ENCODE measurements at places on chromosomes 3 and 15. TPM values are rescaled to one million over a fixed set of nuclear protein-coding genes. Genes with fewer than 3 reads are reported as not detected.

- DNase-seq, result no peak
These were observed 10.7 kb downstream of the CEP63 start for GRCh38 chr3:134496471-134497071.

GRCh38 chr3:56825567-56826438, 24.1 kb upstream of the ARHGEF3 start:
- no peak for DNase-seq

ANKRD34C gene
- total RNA-seq, result not detected

DNA sequence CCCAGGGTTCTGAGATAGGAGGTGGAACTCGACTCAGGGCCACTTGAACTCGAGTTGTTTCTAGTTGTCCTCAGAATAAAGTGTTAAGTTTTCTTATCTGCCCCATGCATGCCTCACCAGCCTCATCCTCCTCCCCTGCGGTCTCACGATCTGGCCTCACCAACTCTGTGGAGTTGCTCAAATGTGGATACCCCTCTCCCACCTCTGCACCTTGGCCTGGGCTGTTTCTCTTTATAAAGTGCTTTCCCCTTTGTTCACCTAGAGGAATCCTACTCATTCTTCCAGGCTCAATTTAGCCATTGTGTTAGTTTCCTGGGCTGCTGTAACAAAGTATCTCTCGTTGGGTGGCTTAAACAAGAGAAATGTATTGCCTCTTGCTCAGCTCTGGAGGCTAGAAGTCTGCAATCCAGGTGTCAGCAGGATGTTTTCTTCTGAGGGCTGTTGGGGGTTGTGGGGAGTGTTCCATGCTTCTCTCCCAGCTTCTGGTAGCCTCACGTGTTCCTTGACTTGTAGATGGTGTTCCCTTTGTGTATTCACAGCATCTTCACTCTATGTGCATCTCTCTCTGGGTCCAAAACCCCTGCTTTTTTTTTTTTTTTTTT, 100.7 kb downstream of the MEX3B start:
- DNase-seq, result no peak

- no peak for DNase-seq
These were observed 20.9 kb downstream of the CEP70 start for GRCh38 chr3:138573138-138573537.

- DNase-seq, result no peak
These were observed 118.2 kb downstream of the ECT2 start for GRCh38 chr3:172868582-172869200.

DNA sequence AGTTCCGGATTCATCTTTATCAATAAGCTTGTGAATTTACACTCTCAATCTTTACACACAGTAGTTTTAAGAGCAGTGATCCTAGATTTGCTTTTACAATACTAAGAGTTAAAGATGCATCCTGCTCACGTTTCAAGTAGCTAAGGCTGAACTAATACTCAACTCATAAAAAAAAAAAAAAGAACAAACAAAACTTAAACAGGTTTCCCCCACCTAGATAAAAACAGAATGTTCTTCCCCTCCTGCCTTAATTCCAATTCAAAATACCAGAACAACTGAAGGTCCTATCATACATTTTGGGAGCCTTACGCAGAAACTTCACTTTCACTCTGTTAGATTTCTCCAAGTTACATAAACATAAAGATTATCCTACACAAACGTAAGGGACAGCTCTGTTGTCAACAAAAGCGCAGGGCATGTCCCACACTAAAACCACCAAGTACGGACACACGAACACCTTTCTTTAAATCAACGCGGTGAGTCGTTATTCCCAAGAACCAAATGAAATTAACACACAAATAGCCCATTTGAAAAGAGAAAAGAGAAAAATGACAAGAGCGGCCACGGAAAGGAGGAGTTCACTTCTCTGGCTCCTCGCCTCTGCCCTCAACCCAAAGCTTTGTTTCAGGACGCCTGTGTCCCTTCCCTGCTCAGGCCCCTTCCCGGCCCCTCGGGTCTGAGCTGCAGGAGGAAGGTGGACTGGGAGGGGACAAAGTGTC, 941 bp downstream of the CBLB start:
- DNase-seq, result no peak

DNA sequence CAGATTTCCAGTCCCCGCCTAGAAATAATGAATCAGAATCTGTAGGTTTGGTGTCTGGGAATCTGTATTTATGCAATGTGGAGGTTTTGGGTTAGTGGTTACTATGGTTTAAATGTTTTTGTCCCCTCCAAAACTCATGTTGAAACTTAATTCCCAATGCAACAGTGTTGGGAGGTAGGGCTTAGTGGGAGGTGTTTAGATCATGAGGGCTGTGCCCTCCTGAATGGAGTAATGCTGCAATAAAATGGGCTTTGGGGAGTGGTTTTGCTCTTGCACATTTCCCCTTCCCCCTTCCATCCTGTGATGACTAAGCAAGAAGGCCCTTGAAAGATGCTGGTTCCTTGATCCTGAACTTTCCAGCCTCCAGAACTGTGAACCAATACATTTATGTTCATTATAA, 9.2 kb upstream of the RFC4 start:
- DNase-seq, result no peak

DNA sequence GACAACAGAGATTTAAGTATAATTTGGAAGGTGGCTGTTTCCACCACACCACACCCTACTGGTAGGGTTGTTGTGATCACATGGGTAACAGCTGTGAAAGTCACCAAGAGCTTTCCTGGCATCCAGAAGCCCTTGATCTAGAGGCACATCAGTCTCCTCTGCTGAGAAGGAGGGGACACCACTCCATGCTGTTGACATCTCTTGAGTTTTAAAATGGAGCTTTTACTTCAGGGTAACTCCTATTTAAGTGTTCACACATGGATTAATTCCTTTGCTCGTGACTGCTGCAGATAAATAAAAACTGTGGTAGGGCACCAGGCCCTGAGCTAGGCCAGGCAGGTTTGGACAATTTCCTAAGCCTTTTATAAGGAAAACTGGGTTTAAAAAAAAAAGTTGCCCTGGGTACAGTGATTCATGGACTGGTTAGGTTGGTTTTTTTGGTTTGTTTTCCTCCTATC, 7.5 kb downstream of the EXOSC7 start:
- DNase-seq, result no peak

DPPA4 gene
- 1.3 TPM for total RNA-seq

GRCh38 chr3:168959731-168960130, 703.8 kb downstream of the MECOM start:
- no peak for DNase-seq

- DNase-seq, result no peak
These were observed 52.2 kb upstream of the ACP3 start for GRCh38 chr3:132265028-132265427.

GRCh38 chr3:177811835-177812234, 614.6 kb upstream of the TBL1XR1 start:
- no peak for DNase-seq

DNA sequence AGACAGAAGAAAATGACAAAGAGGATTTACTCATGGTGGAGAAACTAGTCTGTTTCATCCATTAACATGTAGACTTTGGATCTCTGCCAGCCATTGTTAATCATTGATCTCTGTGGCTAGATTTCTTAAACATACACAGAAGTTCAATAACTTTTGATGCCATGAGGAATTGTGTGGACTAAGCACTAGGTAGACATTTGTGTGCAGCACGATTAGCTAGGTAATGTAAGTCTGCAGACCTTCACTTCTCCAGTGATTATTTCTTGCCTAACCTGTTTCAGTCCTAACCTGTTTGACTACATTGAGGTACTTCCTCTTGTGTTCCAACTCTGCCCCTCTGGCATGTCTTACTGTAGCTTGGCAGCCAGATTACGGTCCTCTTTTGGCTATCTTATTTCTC, 928.5 kb upstream of the ROBO1 start:
- DNase-seq, result no peak

GRCh38 chr15:61084944-61085367, 144.1 kb downstream of the RORA start:
- DNase-seq, result no peak

DNA sequence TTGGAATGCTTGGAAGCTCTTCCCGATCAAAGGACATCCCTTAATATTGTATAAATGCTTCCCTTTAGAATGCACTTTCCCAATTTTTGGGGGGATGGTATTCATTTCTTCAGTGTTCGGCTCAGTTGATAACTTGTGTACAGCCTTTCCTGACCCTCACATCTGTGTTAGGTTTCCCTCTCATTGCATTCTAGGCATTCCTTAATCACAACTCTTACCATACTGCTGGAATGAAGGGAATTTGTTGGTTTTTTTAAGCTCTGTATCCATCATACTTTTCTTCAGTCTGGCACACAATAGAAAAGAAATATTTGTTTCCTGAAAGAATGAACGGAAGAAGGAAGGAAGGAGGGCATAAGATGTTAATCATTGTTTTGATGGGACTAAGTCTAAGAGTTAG, 119.5 kb downstream of the CHST2 start:
- no peak for DNase-seq

LINGO1 gene
- total RNA-seq, result 5.5 TPM

DNA sequence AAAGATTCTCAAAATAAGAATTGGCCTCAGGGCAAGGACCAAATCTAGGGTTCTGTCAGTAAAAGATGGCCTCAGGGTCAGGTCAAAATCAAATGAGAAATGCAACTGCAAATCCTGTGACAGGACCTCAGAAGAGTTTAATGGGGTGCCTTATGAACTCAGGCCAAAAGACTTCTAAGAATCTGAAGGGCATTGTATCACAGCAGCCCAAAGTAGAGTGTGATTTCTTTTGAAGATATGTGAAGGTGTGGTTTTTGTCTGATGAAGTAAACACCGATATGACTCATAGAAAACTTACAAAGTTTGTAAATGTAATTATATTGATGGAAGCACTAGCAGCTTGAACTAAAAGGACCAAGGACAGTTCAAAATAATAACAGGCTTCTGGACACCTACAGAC, 966.1 kb downstream of the AGBL1 start:
- no peak for DNase-seq

GRCh38 chr3:186259612-186260383, 102.2 kb downstream of the DGKG start:
- DNase-seq, result peak; percentile 93

LOXL1 gene
- total RNA-seq, result 9.4 TPM

- DNase-seq, result no peak
These were observed 193.1 kb downstream of the OTOL1 start for GRCh38 chr3:161689584-161690298.

- peak; percentile 45 for DNase-seq
These were observed 117.9 kb downstream of the ADCY5 start for GRCh38 chr3:123331006-123331405.

ATP2C1 gene
- 47.6 TPM for total RNA-seq

GRCh38 chr3:122964811-122965210, 62.8 kb downstream of the SEMA5B start:
- no peak for DNase-seq

- no peak for DNase-seq
These were observed 240.8 kb downstream of the NR1D2 start for GRCh38 chr3:24185738-24186384.

- peak; percentile 64 for DNase-seq
These were observed 43.9 kb upstream of the SEC13 start for GRCh38 chr3:10364806-10365205.

GJD2 gene
- total RNA-seq, result not detected

MAP6D1 gene
- 3.1 TPM for total RNA-seq

DNA sequence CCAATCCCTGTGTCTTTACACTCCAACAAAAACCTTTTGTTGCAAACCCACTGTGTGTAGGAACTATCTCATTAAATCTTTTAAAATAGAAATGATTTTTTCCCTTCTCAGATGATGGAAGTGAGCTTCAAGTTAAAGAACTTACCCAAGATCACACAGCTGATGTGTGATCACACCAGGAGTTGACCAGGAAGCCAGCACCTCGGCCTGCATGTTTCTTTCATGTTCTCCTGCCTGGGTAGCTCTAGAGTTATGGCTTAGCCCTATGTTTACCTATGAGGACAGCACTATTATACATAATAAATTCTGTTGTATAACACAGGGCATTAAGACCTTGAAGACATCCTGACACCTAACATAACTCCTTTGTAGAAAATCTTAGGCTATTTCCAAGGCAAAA, 132.1 kb upstream of the KLHL25 start:
- DNase-seq, result no peak

ALDH1L1 gene
- total RNA-seq, result 0.28 TPM

DNA sequence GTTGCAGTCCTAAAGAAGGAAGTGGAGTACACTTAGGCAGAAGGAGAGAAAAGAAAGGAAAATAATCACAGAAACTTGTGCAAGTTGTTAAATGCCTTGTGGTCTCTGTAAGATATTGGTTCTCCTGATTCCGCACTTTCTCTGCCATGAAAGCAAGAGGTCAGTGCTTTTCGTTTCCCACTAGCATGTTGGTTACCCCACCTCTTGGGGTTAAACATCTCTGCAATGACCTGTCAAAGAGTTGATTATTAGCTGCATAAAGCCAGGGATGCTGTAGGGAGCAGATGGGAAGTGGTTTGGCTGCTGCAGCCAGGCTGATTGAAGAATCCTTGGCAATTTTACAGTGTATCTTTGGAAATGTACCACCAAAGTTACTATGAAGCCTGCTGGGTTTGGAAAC, 33.3 kb downstream of the ZNF609 start:
- DNase-seq, result no peak

- DNase-seq, result no peak
These were observed 214.8 kb upstream of the TPRG1 start for GRCh38 chr3:188956839-188957489.

GRCh38 chr3:66401157-66401550, 99.7 kb downstream of the LRIG1 start:
- DNase-seq, result no peak

CLDN11 gene
- 1.9 TPM for total RNA-seq

All from spleen (tissue), 13 donors.